ENCODE measurements at places on chromosomes 2 and 18.
A peak's percentile ranks its signal among the peaks of the same experiment; 100 is the strongest.

DNA sequence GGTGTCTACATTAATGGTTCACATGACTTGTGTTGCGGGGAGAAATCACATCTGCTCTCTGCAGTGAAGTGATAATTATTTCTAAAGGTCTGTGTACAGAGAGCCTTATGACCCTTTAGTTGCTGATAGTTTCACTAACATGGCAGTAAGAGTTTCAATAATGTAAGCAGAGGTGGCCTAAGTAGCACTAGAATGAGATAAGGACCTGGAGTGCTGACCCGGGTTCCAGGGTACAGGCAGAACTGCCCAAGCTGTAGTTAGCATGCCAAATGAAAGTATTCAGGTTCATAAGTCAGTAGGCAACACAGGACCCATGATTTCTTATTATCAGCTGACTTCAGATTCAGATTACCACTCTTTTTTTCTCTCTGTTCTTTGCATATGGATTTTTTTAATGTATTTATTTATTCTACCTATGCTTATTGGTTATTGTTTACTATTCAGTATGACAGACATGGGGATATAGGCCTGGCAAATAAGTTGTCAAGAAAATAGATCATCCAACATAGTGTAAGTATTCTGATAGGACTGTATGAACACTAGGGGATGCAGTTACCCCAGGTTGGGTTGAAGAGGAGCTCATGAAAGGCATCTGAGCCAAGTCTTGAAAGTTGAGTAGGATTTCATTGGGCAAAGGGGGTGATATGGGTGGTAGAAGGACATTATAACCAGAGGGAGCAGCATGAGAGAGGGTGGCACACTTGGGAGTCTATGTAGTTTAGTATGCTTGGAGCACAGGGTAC lies 105.2 kb downstream of the CCDC85A start:
- DNase-seq: no peak

- no peak for DNase-seq
Observed at GRCh38 chr18:44039826-44040225, 640.9 kb upstream of the SETBP1 start.

GRCh38 chr18:25678221-25678620 lies 326.3 kb upstream of the ZNF521 start:
- no peak for DNase-seq

DNA sequence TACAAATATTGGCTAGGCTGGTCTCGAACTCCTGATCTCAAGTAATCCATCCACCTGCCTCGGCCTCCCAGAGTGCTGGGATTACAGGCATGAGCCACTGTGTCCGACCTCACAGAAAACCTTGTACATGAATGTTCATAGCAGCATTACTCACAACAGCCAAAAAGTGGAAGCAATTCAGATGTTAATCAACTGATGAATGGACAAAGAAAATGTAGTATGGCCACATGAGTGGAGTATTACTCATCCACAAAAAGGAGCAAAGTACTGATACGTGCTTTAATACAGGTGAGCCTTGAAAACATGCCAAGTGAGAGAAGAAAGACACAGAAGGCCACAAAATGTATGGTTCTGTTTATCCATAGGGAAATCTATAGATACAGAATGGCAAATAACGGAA lies 20.6 kb downstream of the CEP192 start:
- no peak for DNase-seq

DNA sequence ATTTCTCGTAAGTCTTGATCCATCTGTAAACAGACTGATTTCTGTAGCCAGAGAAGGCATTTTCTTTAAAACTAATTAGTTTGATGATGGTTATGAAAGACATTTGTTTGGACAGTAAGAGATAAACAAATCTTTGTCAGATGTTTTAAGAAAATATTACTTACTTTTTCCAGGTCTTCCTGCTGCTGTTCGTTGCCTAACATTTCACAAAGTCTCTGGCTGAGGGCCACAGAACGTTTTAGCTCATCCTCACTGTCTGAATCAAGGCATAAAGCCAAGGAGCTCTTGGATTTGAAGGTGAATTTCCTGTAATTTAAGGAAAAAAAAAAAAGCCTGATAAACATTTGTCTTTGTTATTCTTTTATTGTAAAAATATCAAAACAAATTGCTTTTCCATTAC lies 57.8 kb downstream of the VIL1 start:
- DNase-seq: no peak

DNA sequence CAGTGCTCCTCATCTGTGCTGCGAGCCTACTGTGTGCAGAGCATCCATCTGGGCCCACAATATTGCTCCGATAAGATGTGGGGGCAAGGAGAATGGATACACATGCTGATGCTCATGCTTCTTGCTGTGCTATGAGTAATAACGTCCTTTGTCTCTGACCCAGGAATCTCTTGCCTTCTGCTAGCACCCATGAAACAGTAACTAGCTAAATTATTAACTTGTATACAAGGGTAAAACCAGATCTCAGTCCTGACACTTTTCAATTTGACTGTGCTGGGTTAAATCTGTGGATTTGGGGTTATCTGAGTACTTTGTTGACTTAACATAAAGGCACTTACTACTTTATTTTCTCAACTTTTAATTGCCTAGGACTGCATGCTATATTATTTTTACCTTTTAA lies 357.6 kb downstream of the SLC4A3 start:
- no peak for DNase-seq

DNA sequence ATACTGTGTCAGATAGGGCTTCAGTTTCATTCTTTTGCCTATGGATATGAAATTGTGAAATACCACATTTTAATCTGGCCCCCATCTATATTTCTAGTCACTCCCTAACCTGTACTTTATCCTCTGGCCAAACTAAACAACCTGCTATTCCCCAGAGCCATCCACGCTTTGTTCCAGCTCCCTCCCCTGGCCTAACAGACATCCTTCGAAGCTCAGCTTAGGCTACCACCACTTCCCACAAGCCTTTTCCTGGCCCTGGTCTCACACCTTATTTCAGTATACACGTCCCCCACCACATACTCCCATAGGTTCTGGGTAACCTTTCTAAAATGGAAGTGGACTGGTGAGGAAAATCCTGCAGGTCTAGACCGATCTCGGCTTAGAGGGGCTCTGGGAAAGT lies 55.4 kb downstream of the MAP4K3 start:
- DNase-seq: no peak

DNA sequence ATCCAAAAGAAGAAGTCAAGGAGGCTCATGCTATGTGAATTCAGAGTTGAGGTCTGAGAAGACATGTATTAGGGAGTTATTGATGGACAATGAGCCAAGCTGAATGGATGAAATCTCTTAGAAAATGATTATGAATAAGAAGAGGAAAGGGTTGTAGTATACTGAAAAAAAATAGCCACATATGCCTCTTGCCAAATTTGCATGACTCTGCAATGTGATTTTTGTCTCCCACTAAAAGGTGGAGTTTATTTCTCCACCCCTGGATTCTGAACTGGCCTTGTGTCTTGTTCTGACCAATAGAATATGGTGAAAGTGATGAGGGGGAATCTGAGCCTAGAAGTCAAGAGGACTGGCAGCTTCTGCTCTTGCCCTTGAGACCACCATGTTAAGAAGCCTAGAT lies 8.6 kb upstream of the ERICH2 start:
- DNase-seq: no peak

- DNase-seq: no peak
Observed at GRCh38 chr2:159592441-159592840, 23.9 kb downstream of the BAZ2B start.

GRCh38 chr18:36732264-36732663 lies 96.5 kb downstream of the TPGS2 start:
- no peak for DNase-seq

GRCh38 chr2:213233438-213234330 lies 50.6 kb upstream of the SPAG16 start:
- DNase-seq: no peak

GRCh38 chr2:217438821-217439220 lies 564.0 kb downstream of the TNS1 start:
- DNase-seq: no peak

GRCh38 chr2:200603972-200604371 lies 18.2 kb downstream of the AOX1 start:
- no peak for DNase-seq

DNA sequence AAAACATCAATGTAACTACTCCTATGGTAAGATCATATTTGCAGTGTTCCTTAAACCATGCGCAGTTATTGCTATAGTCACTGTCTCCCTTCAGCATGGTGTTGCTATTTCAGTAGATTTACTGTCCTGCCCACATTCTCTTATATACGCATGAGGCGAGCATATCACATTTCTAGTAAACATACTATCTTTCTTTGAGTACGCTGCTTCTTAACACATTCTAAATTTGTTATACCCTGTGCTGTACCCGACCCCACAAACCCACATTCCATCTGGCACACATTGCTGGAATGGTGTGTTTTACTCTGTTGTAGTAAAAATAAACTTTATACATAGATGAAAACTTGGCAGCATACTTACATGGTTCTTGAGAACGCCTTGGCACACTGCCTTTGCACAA lies 163.3 kb downstream of the QPCT start:
- no peak for DNase-seq

GRCh38 chr18:74389171-74389927 lies 67.8 kb downstream of the DIPK1C start:
- no peak for DNase-seq

DNA sequence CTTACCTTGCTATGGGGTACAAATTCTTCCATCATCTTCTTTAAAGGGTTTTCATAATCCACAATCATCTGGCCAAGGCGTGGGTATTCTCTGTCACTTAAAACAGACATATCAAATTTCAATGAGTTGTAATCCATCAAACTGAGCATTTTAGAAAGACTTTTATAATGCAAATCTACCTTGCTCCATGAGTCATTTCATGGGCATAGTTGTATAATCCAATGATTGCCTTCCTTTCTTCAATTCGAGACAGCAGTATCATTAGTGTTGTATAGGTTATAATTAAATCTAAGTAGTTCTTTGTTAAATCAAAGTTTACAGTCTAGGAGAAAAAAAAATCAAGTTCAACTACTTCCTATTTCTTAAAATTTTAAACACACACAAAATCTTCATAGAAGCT lies 36.3 kb downstream of the NCKAP1 start:
- DNase-seq: no peak

GRCh38 chr2:40260437-40260836 lies 191.5 kb downstream of the SLC8A1 start:
- DNase-seq: no peak

GRCh38 chr2:15159751-15160177 lies 401.4 kb downstream of the NBAS start:
- DNase-seq: peak; percentile 30

- no peak for DNase-seq
Observed at GRCh38 chr2:45394216-45394615, 216.9 kb downstream of the SRBD1 start.

DNA sequence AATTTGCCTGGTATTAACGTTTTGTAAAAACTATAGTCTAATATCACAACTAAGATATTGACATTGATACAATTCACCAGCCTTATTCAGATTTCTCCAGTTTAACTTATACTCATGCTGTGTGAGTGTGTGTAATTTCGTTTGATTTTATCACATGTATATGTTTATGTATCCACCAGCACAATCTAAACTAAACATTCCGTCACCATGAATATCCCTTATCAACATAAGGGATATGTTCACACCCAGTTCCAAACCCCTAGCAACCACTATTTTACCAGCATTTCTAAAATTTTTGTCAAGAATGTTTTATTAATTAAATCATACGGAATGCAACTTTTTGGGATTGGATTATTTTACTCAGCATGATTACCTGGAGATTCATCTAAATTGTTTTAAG lies 450.3 kb downstream of the FBXO15 start:
- no peak for DNase-seq

DNA sequence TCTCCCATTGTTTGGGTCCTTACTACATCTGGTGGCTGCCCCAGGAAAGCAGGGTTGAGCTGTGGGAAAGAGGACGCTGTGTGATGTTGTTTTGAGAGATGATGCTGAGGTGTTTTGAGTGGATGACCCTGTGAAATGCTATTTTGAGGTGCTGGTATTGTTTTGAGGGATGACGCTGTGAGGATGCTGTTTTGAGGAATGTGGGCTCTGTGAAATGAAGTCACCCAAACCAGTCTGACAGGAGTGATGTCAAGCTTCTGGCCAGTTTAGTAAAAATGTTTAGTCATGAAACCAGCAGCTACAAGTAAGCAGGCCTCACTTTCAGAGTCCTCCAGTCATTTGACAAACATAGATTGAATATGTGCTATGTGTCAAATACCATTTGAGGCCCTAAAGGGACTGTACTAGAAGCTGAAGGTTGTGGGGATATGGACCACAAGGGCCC lies 16.1 kb upstream of the PUM2 start:
- DNase-seq: no peak

DNA sequence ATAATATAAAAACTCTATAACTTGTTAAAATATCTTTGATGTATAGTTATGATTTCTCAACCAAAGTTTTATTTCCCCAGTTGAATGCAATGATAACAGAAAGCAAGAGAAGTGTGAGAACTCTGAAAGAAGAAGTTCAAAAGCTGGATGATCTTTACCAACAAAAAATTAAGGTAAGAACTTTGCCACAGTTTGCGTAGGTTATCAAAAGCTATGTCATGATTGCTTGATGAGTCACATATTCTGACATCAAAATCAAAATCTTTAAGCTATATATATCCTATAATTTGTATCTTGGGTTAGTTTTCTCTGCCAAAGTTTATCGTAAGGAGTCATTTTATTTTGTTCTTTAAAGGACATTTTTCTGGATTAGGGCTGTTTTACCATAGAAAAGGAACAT lies 35.0 kb downstream of the NDC80 start:
- no peak for DNase-seq

DNA sequence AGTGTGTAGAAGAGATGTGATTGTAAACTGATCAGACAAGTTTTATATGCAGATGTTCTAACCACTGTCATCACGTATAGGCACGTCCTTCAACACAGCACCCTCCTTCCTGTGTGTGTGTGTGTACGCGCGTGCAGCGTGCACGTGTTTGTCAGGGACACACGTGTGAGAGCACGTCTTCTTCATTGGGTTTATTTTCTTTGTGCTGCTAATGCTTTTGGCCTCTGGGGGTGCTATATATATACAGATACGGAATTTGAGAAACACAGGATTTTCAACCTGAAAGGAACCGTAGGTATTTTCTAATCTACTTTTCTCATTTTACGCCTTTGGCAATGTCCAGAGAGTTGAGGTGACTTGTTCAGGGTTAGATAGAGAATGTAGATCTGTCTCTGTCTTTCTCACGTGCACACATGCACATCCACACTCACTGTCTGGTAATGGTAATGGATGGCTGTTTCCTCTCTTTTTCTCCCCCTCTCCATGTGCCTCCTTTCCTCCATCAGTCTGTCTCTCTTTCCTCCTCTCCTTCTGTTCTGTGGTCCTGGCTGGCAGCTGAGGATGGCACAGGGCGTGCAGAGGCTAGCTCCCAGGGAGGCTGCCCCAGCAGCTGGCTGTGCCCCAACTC lies 13.4 kb upstream of the CELF4 start:
- DNase-seq: no peak

- no peak for DNase-seq
Observed at GRCh38 chr2:68807821-68808266, 63.4 kb downstream of the BMP10 start.

- no peak for DNase-seq
Observed at GRCh38 chr2:10993001-10993481, 81.3 kb downstream of the KCNF1 start.

GRCh38 chr2:20567159-20567925 lies 83.6 kb downstream of the HS1BP3 start:
- DNase-seq: no peak
